ENCODE measurements at places on chromosomes 3 and 15.

- DNase-seq, result no peak
These were observed 380 bp downstream of the MYLK start for GRCh38 chr3:123883701-123884202.

DNA sequence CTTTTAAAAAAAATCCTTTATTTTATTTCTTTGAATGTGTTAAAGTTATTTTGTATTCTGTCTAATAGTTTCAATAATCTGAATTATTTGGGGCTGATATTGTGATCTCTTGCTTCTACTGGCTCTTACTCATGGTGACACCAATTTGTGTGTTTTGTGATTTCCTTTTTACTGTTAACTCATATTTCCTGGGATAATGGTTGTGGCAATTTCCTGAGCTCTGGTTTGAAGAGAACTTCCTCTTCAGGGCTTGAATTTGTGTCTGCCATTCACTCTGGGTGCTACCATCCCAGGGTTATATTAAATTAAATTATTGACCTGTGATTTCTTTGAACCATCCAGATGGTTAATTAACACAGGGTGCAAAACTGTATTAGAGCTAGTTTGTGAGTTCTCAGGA is 60.4 kb upstream of the RNF7 start:
- DNase-seq, result no peak

DNA sequence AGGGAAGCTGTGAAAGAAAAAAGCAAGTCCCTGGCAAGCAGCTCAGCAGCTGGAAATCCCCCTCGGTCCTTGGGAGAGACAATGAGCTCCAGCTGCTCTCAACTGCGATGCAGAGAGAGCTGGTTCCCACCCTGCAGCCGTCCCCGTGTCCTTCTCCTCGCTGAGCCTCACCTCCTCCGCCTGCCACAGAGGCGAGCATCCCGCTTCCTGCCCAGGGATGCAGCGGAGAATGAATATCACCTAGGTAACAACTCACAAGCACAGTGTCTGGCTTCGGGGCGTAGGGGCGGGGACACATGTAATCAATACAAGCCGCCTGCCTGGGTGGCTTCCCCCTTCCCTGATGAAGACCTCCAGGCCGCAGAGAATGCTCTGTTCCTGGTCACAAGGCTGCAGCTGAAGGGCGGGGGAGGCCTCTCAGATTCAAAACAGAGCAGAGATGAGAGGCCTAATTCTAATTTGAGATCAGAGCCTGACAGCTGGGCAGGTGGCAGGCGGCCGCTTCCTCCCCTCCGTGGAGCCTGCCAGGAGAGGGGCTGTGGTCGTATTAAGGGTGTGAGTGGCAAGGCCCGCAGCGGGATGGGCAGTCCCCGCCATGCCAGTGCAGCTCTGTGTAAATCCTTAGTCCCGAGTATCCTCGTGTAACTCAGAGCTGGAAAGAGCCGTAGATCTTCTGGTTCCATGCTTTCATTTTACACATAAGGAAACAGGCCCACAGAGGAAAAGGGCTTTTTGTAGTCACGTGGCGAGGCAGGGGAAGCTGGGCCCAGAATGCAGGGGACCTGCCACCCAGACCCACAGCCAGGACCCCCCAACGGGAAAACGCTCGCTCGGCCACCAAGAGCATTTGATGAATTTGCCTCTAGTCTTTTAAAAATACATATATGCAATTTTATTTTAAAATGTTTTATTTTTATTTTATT is 24.3 kb downstream of the ZDHHC19 start:
- no peak for DNase-seq

DNA sequence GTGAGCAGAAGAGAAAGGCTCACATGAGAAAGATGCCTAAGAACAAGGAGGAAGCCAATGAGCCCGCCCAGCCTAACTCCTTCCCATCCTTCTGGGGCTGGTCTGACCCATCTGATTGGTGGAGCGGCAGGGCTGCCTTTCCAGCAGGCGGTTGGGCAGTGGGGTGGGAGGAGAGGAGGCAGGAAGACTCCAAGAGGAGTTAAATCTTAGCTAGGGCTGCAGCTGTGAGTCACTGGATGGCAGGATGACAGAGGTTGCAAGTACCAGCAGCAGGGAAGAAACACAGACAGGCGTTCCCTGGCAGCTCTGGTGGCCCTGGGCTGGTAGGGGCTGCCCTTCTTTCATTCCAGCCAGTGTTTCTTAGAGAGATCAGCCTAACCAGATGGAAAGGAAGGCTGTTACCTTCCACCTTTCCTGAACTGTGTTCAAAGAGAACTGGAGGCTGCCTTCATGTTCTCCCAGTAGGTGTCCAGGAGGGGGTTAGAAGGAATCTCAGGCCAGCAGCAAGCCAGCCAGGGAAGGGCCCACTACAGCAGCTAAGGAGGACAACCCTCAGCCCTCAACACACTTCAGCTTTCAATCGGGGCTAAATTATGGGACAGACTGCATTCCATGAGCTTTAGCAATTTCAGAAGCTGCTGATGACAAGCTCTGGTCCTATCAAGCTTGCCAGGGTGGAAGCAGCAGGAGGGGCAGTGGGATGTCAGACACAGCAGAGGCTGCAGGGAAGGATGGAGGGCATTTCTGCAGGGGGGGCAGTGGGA is 50.3 kb downstream of the CHSY1 start:
- DNase-seq, result peak; percentile 75

DNA sequence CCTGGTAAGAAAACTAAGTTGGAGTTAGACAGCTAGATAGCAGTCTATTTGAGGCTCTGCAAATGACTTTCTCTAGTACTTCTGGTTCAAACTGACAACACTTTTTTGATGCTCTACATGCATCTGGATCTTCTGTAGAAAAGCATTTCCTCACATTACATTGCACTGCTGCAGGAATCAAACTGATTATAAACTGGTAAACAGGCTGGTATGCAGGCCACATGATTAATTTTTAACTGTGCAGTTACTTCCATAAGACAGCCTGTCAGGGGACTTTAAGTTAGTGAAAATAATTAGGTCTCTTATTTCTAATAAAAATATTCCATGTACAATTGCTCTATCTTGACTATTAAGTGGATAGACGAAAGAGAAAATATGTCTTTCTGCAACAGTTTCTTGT is 550.0 kb upstream of the ALCAM start:
- no peak for DNase-seq

GRCh38 chr3:99176169-99176964 is 274.9 kb upstream of the DCBLD2 start:
- DNase-seq, result no peak

DNA sequence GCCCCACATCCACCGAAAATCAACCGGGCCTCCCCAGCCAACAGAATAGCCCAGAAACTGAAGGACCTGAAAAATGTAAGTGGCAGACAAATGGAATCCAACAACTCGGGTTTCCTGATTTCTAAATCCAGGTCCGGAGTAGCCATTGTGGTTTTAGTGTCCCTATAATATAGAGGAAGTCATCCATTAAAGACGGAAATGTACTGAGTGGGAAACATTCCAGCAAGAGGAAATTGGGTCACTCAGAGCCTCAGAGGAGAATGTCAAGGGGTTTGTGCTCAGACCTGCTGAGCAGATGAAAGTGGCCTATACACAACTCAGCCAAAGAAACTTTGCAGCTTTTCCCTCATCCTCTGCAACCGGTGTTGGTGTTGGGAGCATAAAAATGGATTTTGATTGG is 366.7 kb downstream of the ERC2 start:
- DNase-seq, result no peak

DNA sequence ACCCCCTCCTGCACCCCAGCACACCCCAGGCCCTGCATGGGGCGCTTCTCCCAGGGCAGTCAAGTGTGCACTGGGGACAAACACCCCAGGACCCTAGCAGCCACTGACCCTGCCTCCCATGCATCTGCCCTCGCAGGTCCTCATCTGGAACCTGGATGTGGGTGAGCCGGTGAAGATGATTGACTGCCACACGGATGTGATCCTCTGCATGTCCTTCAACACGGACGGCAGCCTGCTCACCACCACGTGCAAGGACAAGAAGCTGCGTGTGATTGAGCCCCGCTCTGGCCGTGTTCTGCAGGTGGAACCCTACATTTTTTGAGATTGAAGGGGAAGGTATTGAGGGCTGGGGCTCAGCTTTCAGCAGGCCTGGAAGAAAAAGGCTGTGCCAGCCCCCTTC is 109.3 kb downstream of the ANP32A start:
- no peak for DNase-seq

DNA sequence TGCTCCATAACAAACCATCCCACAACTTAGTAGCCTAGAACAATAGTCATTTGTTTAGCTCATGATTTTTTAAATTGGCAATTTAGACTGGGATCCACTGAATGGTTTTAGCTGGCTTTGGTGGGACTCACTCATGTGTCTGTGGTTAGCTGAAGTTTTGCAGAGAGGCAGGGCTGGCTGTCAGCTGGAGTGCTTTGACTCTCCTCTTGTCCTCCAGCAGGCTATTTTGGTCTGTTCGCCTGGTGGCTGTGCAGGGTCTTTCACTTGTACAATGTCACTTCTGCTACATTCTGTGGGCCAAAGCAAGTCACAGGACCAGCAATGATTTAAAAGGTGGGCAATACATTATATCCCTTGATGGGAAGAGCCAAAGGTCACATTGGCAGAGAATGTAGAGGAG is 1146.5 kb downstream of the ROBO2 start:
- DNase-seq, result no peak

DNA sequence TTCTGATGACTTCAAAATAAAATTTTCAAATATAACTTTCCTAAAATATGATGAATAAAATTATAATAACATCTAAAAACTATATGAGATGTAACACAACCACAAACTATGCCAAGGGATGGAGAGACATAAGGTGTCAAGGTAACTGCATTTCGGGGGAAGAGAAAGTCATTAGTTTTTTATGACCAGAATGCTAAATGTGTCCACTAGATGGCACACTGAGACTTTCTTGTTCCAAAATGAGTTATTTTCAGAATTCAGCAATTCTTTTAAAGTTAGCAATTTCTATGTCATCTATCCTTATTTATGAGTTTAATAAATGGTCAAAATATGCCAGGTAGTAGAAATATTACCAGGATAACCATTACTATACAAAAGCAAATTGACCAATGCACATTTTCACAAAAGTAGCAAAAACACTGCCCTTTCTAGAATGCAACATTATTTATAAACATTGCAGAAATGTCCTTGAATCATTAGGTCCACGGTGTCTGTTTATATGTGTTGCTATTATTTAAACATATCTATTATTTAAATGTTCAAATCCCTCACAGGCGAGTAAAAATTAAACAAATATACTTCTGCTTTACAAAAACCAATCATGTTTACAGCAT is 374.2 kb downstream of the PLCL2 start:
- no peak for DNase-seq

- no peak for DNase-seq
These were observed 22.0 kb downstream of the PRR23E start for GRCh38 chr3:127214975-127215374.

- no peak for DNase-seq
These were observed 33.3 kb downstream of the MAP1A start for GRCh38 chr15:43550527-43551363.

- DNase-seq, result no peak
These were observed 24.0 kb upstream of the SOX2 start for GRCh38 chr3:181687731-181688130.

DNA sequence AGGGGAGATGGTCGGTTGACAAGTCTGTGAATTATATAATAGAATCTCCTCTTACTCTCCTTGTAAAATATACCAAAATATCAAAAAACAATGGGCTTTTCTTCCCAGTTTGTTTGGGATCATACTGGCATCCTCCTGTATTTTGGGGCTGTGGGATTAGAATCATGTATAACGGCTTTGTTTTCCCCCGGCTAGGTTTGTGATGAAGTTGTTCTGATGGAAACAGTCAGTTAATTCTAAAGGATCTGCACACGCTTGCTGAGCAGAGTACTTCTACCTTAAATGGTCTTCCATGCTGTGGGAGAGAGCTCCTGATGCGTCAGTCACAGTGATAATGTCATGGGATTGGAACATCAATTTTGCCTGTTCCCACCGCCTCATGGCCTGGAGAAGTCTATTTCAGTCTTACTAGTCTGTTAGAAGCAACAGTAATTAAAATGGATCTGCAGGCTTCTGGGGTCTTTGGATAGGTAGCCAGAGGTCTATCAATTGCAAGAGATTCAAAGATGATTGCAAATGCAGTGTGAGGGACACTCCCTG is 81.3 kb downstream of the ITPR1 start:
- no peak for DNase-seq

DNA sequence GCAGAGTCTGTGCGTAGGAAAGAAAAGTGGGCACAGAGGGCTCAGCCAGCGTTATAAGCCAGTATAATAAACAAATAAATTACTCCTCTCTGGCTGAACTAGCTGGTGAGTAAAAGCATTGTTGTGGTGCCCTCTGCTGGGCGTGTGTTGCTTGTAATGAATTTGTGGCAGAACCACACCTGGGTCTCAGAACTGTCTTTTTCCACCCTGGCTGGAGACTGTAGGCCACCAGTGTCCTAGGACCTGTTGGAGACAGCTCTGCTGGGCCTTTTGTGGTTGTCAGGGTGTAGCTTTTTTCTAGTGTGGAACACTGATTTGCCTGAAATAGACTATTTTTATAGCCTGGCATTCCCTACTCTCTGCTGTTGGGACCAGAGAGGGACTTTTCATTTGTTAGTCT is 130.5 kb upstream of the EIF1B start:
- DNase-seq, result peak; percentile 53

DNA sequence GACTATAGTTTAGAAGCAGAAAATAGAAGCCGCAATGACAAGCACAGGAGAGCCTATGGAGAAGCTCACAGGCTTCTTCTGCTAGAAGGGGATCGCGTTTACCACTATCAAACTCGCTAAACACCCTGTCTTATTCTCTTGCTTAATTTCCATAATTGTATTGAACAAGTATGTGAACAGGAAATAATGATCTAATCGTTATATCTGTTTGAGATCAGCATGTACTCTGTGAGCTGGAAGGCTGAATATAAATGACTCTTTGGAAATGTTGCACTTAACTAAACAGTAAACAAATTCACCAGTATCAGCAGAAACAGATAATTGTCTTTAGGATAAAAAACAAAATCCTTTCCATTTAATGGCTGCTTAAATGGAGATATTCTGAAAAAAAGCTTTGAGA is 15.0 kb downstream of the NEK10 start:
- DNase-seq, result no peak

GRCh38 chr3:125119752-125120378 is 64.1 kb upstream of the HEG1 start:
- no peak for DNase-seq

DNA sequence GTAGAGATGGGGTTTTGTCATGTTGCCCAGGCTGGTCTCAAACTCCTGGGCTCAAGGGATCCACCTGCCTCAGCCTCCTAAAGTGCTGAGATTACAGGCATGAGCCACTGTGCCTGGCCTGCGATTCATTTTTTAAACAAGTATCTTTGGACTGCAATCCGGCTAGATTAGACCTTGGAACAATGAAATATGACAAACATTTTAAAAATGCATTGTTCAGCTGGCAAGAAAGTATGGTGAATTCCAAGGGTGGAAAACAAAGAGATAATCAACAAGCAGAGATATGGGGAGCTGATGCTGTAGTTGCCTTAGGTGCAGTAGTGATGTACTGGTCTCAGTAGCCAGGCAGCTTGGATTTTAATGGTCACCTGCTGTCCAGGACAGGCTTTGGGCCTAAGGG is 95.8 kb upstream of the GOLGA8J start:
- no peak for DNase-seq

Data from caudate nucleus (tissue), 63 donors.